Fibroblast of upper back skin (primary cell): ENCODE measurements at places on chromosomes 2 and 18.
A peak's percentile ranks its signal among the peaks of the same experiment; 100 is the strongest.

DNA sequence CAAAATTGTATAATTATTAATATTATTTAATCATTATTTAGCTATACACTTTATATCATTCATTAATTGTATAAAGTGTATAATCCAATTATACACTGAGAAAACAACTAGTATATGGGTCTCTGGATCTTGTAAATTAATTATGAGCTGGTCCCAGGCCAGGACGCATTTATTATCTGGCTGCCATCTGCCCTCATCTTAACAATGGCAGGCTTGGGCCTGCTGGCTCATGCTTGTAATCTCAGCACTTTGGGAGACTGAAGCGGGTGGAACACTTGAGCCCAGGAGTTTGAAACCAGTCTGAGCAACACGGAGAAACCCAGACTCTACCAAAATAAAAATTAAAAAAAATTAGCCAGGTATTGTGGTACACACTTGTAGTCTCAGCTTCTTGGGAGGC, 502.2 kb upstream of the NRXN1 start:
- DNase-seq, result no peak

GRCh38 chr2:207427986-207428385, 101.8 kb upstream of the CREB1 start:
- DNase-seq, result no peak

DNA sequence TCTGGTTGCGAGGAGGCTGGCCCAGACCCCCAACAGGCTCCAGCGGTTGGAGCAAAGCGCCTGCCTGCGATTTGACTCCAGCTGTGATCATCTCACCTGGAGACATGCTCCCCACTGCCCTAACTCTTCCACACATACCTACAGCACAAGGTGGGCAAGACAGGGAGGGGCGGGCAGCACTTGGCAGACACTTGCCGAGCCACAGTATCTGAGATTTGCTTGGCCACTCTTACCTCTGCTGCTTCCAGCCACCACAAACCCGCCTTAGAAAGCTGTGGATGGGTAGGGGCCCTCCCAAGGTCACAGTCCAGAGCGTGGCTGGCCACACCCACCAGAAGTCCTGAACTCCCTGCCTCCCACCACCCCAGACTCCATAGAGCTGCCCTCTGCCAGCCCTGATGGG, 8.2 kb downstream of the CYP26B1 start:
- no peak for DNase-seq

GRCh38 chr18:31700990-31701389, 16.6 kb upstream of the B4GALT6 start:
- DNase-seq, result no peak

DNA sequence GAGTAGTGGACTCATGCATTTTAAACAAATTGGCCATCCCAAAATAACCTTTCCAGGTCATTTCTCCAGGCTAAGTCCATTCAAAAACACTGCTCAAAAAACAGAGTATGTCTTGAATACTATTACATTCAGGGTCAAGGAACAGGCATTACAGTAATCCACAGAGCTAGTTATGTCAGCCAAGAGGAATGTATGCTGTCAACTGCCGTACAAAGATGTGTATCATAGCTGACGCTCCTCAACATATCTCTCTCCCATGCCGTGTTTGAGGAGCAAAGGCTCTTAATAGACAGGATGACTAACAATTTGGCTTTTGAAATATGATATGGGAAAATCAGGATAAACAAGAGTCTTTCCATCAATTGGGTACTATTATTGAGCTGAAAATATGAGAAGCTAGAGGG, 68.8 kb upstream of the KCTD1 start:
- DNase-seq, result peak; percentile 93

DNA sequence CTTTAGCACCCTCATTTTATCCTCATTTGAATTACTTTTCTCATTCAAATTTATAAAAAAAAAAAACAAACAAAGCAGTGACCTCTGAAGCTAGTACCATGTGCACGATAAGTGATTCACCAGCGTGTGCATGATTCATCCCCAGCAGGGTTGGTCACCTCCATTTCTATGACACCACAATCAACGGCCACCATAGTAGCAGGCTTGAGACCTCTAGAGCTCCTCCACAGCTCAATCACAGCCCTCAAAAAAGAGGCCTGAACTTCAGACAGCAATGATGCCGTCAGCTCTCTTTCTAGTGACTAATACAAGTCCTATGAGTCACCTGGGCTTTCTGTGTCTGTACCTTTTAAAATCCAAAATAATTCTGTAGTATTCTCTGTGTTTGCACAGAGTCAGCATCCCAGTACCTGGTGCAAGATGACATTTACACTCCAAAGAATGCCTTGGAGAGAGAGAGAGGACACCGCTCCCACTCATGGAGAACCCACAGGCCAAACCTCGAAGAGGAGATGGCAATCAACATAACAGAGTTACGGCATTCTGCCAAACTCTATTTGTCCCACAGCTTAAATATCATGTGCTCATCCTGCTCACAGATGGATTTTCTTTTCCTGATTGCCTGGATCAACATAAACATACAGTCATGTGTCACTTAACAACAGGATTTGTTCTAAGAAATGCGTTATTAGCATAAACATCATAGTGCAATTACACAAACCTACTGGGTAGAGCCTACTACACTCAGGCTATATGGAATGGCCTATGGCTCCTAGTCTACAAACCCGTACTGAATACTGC, 58.7 kb downstream of the L3MBTL4 start:
- peak; percentile 2 for DNase-seq

- no peak for DNase-seq
Observed at GRCh38 chr2:109214651-109215371, 85.8 kb downstream of the SH3RF3 start.

GRCh38 chr2:121167411-121167810, 117.6 kb downstream of the TFCP2L1 start:
- no peak for DNase-seq

DNA sequence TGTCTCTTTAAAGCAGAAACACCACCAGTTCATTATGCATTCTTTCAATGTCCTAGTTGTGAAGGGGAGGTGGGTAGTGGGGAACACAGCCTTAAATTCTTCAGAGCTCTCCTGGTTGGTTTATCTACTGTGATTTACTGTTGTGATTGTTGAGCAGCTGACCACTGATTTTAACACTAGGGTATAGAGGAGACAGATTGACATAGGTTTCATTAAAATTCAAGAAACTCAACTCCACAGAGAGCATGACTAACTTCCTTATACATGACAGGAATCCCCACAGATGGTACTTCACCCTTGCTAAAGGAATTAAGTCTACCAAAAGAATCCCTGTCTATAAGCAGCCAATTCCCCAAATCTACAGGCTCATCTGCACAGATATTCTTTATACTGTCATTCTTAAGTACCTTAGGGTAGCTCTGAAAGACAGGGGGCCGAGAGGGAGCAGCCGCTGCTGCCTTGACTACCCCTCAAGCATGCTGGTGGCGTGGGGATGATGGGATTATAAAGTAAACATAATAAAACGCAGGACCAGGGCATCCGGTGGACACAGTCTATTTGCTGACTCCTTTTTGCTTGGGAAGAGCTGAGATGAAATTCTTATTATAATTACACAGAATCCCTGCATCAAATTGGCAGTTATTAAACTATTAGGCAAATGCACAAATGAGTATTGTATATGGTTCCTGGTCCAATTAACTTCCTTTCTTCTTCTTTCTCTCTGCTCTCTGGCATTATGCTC, 1377.6 kb upstream of the PIK3C3 start:
- DNase-seq, result peak; percentile 91
